ENCODE measurements at places on chromosomes 3 and 15.

DNA sequence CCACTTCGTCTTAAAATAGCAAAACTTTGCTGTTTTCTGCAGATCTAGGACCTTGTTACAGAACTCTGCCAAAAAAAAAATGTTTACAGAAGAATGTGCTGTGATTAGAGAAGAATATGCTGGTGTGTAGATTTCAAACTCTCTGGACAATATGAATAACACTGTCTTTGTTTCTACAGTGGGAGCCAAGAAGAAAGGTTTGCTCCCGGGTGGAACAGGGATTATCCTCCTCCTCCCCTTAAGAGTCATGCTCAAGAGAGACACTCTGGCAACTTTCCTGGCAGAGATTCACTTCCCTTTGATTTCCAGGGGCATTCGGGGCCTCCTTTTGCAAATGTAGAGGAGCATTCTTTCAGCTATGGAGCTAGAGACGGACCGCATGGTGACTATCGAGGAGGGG lies 27.3 kb downstream of the RBM6 start:
- DNase-seq = peak; percentile 55
- peaks cover 18% of the 10 kb centered on the region for H3K4me1 ChIP-seq
- H3K4me3 ChIP-seq = no peak overlapping the region
- no peaks in the 10 kb centered on the region for H3K27me3 ChIP-seq

- no peaks in the 10 kb centered on the region for H3K4me1 ChIP-seq
- H3K4me3 ChIP-seq = no peak overlapping the region
- H3K36me3 ChIP-seq = no peaks in the 10 kb centered on the region
- no peaks in the 10 kb centered on the region for H3K27me3 ChIP-seq
- no peak for DNase-seq
- no peak overlapping the region for H3K27ac ChIP-seq
Measured at GRCh38 chr3:101351829-101352228, 31.5 kb upstream of the IMPG2 start.

- no peaks in the 10 kb centered on the region for H3K36me3 ChIP-seq
- no peak overlapping the region for H3K4me3 ChIP-seq
- no peak overlapping the region for H3K27ac ChIP-seq
- no peak for DNase-seq
- no peaks in the 10 kb centered on the region for H3K27me3 ChIP-seq
Measured at GRCh38 chr3:12400616-12401194, 83.6 kb upstream of the TSEN2 start.

GRCh38 chr15:61834076-61834697 lies 226.1 kb downstream of the VPS13C start:
- no peak overlapping the region for H3K4me3 ChIP-seq
- peak; percentile 91 for DNase-seq
- H3K36me3 ChIP-seq = no peaks in the 10 kb centered on the region

GRCh38 chr15:94476686-94477085 lies 245.3 kb downstream of the MCTP2 start:
- no peaks in the 10 kb centered on the region for H3K4me1 ChIP-seq
- no peaks in the 10 kb centered on the region for H3K36me3 ChIP-seq
- H3K27me3 ChIP-seq = no peaks in the 10 kb centered on the region
- no peak for DNase-seq

- H3K27me3 ChIP-seq = no peaks in the 10 kb centered on the region
- no peak overlapping the region for H3K4me3 ChIP-seq
- peak overlapping the region; percentile 86 for H3K27ac ChIP-seq
Measured at GRCh38 chr3:172624999-172625398, 85.9 kb downstream of the NCEH1 start.

- no peak overlapping the region for H3K4me3 ChIP-seq
- H3K36me3 ChIP-seq = no peaks in the 10 kb centered on the region
- peaks cover 4% of the 10 kb centered on the region for H3K27me3 ChIP-seq
- no peaks in the 10 kb centered on the region for H3K4me1 ChIP-seq
- no peak overlapping the region for H3K27ac ChIP-seq
Measured at GRCh38 chr15:86915811-86916331, 836.2 kb downstream of the AGBL1 start.

- DNase-seq = peak; percentile 72
- H3K27ac ChIP-seq = no peak overlapping the region
- no peaks in the 10 kb centered on the region for H3K27me3 ChIP-seq
- H3K4me1 ChIP-seq = peaks cover 34% of the 10 kb centered on the region
Measured at GRCh38 chr3:112738366-112738765, 97.4 kb upstream of the CCDC80 start.

Measured in osteoblast (primary cell).